Activated naive CD4-positive, alpha-beta T cell (primary cell): ENCODE measurements at places on chromosomes 3 and 15.

- DNase-seq: no peak
These were observed 812.9 kb upstream of the CFAP20DC start for GRCh38 chr3:59862686-59863085.

DNA sequence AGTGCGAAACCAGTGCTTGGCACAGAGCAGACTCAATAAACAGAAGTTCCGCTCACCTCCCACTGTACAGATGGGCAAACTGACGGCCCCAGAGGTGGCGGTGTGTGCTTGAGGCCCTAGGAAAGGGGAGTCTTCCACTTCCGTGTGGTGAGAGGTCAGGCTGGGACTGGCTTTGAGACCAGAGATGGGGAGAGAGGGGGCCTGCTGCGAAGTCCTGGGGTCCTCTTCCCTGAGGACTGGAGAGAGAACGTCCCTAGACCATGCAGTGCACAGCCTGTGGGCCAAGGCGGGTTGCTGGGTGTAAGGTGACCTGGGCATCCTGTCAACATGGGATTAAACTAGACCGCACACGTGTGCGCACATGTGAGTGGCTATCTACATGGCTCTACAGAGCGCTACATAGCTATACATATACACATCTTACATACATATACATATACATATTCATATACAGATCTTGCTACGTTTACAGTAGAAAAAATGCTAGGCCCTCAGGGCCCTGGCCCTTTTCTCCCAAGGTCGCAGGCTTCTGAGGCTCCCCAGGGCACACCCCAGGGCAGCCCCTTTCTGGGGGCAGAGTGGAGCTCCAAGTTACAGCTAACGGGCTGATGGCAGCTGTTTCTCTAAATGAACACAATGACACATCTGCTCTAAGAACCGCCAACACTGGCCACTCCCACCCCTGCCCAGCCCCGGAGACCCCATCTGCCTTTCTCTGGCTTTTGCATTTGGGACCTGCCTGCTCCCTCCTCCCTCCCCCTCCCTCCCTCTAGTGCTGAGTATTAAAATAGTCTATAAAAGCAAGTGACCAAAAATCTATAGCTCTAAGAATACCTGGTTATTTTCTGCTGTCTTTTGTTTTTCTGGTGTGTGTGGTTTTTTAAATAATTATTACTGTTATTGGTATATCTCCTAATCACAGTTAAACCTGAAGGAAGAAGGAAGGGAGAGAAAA is 47.0 kb downstream of the HCN4 start:
- no peak for DNase-seq

- DNase-seq: no peak
These were observed 133.2 kb downstream of the ARPP21 start for GRCh38 chr3:35772381-35773015.

- DNase-seq: no peak
These were observed 44.8 kb upstream of the ATP2C1 start for GRCh38 chr3:130849091-130849552.

GRCh38 chr3:108548304-108548703 is 37.9 kb upstream of the MYH15 start:
- DNase-seq: no peak

DNA sequence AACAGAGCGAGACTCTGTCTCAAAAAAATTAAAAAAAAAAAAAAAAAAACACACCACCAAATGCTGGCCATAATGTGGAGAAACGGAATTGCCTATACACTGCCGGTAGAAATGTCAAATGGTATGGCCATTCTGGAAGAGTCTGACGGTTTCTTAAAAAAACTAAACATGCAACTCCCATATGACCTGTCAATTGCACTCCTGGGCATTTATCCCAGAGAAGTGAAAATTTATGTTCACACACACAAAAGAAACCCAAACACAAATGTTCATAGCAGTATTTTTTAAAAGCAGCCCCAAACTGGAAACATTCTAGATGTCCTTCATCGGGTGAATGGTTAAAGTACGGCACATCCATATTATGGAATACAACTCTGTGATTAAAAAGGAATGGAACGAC is 66.1 kb downstream of the LRIG1 start:
- DNase-seq: no peak

- DNase-seq: no peak
These were observed 23.6 kb downstream of the CCR1 start for GRCh38 chr3:46184469-46184868.

DNA sequence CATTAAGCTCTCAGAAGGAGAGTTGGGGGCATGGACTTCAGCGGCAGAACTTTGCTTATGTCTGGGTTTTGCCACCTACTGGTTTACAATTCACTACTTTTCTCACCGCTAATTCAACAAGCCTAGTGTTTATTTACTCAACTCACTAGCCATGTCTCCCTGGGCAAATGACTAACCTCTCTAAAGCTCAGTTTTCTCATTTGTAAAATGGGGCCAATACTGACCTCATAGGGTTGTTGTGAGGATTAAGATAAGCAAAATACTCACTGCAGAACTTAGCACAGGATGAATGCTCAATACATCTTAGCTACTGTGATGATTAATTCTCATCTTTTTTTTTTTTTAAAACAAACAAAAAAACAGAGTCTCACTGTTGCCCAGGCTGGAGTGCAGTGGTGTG is 106.3 kb downstream of the CADPS start:
- DNase-seq: no peak

- no peak for DNase-seq
These were observed 4.5 kb upstream of the PARP15 start for GRCh38 chr3:122572940-122573412.

DNA sequence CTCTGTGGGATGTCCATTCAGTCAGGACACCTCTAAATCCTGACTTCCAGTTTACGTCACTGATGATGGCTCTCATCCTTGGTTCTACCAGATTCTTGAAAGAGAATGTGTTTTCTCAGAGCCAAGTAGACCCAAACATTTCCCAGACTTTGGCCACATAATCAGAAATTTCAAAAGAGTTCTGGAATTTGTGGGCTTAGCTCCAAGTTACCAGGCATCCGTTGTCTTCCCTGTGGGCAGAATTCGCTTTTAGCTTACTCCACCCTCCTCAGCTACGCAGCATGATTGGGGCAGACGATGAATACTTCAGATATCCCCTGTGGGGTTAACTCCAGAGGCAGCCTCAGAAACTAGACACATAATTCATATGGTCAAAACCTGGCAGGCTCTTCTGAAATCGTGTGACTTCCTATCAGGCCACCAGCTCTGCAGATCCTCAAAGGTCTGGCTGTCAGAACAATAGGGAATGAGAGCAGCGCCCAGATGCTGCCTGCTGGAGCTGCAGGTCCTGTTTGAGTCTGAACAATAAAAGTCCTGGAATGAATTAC is 30.6 kb downstream of the CRTC3 start:
- no peak for DNase-seq

DNA sequence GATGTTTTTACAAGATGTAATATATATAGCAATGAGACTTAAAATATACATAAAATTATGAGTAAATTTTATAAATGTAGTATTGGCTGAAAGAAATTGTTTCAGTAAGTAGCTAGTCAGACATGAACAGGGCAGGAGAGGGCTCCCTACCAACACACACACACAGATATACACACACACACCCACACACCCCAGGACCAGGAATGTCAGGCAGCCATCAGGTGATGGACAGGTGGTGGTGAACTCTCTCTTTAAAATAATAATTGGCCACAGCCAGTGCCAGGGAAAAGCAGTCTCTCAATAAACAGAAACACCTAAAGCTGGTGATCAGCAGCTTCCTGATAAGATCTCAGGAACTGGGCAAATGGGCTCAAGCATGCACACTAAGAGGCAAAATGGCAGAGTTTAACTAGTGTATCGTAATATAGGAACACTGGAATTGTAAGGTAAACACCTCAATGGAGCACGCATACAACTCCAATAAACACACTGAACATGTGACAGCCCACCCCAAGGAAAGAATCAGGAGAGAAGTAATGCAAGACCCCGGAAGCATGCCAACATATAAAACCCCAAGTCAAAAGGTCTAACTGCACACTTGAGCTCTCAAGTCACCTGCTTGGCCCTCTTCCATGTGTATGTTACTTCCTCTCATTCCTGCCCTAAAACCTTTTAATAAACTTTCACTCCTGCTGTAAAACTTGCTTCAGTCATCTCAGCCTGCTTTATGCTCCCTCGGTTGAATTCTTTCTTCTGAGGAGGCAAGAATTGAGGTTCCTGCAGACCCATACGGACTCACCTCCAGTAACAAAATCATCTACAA is 1034.1 kb upstream of the SEMA6D start:
- DNase-seq: no peak

DNA sequence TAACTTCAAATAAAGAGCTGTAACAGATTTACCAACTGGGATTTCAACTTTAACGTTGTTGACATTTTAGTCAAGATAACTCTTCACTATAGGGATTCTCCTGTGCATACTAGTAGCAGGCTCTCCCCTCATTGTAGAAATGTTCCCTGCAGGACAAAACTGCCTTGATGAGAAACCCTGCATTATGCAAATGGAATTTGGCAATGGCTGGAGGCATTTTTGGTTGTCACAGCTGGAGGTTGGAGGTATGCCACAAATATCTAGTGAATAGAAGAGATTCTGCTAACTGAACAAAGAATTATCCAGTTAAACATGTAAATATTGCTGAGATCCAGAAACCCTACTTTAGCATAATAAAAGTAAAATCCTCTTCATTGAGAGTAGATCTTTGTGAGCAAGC is 928.8 kb upstream of the ALCAM start:
- DNase-seq: no peak

DNA sequence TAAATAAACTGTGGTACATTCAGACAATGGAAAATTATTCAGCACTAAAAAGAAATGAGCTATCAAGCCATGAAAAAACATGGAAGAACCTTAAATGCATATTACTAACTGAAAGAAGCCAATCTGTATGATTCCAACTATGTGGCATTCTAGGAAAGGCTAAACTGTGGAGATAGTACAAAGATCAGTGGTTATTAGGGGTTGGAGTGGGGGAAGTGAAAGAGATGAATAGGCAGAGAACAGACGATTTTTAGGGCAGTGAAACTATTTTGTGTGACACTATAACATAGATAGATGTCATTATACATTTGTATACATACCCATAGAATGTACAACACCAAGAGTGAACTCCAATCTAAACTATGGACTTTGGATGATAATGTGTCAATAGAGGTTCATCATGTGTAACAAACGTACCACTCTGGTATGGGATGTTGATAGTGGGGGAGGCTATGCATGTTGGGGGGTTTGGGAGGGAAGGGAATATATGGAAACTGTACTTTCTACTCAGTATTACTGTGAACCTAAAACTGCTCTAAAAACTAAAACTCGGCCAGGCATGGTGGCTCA is 29.0 kb downstream of the RAB27A start:
- DNase-seq: no peak

- no peak for DNase-seq
These were observed 162.0 kb downstream of the KLF13 start for GRCh38 chr15:31488437-31489204.

DNA sequence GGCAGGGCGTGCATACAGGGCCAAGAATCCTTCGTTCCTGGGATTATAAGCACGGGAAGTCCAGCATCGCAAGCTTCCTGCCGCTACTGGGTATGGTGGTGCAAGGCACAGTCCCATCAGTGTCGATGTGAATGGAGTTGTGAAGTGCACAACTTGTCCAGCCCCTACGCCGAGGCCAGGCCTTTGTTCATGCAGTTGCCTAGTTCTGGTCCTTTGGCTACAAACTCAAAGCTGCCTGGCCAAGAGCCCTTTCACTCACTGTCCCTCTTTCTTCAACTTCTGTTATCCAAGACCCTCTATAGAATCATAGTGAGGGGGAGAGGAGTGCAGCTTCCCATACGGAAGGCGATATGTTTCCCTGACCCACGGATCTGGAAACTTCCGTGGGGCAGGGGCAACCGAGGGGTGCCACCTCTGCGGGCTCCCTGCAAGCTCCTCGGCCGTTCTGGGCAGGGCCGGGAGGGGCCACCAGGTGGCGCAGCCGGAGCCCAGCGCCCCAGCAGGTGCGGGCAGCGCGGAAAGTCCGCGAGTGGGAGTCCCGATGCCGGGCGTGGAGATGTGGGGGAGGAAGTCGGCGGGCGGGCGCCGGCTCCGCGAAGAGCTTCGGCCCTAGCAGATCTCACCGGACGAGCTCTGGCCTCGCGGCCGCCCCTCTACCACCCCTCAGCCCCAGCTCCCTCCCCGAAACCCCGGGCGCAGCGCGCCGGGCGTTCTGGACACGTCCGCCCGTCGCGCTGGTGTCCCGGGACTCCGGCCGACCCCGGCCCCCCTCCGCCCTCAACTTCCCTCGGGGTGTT is 693 bp downstream of the RASGRP1 start:
- peak; percentile 76 for DNase-seq

DNA sequence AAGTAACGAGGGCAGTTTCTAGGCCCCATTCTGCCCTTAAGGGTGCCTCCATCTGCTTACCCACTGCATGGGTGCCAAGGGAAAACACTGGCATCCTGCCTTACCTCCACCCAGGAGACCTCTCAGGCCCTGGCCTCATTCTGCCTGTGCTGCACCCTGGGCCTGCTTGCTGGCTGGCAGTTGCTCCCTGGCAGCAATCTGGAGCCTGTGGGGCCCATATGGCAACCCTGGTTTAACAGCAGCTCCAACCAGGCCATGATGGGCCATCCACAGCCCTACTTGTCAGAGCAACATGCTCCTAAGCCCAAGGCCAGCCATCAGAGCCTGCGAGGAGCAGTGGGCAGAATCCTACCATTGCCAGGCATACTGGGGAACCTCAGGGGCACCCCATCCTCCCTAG is 3.7 kb downstream of the C3orf18 start:
- DNase-seq: no peak

GRCh38 chr3:159855599-159856346 is 132.9 kb upstream of the IL12A start:
- DNase-seq: no peak

GRCh38 chr15:100537331-100537730 is 8.6 kb upstream of the CERS3 start:
- no peak for DNase-seq

GRCh38 chr3:42214565-42215283 is 51.3 kb downstream of the CCK start:
- no peak for DNase-seq

DNA sequence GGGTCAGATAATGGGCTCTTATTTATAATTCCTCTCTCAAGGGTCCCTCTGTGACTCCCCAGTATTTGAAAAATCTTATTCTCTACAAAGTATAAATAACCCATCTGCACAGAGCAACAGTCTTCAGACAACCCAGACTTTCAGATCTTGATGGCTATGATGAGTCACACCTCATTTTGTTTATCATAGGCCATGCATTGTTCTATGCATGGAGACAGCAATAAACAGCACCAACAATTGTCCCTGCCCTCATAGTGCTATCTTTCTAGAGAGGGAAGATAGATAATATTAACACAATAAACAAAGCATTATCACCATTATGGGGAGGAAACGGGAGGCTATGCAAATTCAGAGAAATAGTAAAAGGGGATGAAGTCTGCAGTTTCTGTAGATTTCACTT is 13.4 kb downstream of the FHIT start:
- no peak for DNase-seq

DNA sequence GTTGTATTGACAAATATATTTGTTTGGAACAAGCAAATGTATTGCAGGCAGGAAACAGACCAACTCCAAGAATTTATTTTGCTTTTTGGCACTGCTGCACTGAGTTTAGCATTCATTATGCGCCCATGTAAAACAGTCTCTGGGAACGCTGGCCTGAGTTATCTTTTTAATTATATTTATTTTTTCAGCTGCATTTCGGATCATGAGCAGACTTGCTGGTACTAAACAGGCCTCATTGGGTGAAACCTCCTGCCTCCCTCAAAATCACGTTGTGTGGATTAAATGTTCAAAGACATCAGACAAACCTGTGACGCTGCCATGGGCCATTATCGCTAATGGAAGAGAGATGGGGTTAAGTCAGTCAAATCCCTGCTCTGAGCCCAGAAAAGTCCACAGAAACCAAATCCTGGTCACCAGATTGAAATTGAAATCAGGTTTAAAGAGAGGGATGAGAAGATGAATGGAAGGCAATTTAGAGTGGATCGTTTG is 511.1 kb upstream of the PROK2 start:
- DNase-seq: no peak

GRCh38 chr15:61314427-61314826 is 85.3 kb upstream of the RORA start:
- DNase-seq: no peak
